ENCODE measurements at places on chromosomes 6 and 20.

DNA sequence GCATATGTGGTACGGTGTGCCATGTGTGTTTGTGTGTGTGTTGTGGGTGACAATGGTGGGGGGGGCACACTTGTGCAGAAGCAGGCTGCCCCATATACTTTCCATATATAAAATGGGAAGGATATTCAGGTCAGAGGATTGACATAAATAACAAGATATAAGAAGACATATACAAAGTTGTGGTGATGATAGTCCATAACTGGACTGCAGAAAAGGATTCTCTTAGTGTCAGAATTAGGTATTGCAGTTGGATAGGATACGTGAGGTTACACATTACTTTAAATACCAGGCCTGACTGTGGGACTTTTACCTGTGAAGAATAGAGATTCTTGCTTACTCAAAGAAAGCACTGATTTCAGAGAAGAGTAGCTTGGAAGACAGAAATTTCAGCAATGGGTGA lies 1260.3 kb downstream of the EPHA7 start:
- no peak for DNase-seq

GRCh38 chr6:15265787-15266186 lies 19.9 kb downstream of the JARID2 start:
- DNase-seq, result no peak

GRCh38 chr6:118677193-118677592 lies 25.8 kb upstream of the CEP85L start:
- no peak for DNase-seq

GRCh38 chr20:25071734-25072133 lies 10.2 kb downstream of the VSX1 start:
- DNase-seq, result no peak

DNA sequence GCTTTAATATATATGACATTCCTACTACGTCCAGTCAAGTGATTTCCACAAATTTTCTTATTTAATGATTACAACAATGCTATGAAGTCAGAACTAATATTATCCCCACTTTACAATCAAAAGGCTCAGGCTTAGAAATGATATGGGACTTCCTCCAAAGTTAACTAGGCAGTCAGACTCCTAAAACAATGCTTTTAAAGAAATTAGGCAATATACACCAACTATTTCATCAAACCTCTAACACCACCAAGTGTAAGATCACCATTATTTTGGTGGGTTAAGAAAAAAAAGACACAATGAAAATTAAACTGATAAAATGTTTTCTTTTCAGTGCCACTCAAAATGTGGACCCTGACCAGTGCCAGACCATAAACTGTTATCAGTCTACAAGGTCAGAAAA lies 256.1 kb upstream of the RUNX2 start:
- DNase-seq, result no peak

DNA sequence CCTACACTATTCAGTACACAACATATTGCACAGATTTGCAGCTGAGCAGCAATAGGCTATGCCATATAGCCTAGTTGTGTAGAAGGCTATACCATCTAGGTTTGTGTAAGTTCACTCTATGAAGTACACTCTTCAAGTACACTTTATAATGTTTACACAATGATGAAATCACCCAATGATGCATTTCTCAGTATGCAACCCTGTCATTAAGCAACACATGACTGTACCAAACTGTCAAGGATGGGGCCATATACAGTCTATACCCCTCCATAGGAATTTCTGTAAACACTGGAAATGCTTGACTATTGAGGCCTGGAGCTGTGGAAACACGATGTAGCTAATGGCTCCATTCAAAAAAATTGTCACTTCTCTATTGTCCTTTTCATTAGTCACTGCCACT lies 535.4 kb downstream of the EPM2A start:
- DNase-seq, result no peak

- no peak for DNase-seq
These were observed 2.1 kb upstream of the LAMA5 start for GRCh38 chr20:62368976-62369814.

DNA sequence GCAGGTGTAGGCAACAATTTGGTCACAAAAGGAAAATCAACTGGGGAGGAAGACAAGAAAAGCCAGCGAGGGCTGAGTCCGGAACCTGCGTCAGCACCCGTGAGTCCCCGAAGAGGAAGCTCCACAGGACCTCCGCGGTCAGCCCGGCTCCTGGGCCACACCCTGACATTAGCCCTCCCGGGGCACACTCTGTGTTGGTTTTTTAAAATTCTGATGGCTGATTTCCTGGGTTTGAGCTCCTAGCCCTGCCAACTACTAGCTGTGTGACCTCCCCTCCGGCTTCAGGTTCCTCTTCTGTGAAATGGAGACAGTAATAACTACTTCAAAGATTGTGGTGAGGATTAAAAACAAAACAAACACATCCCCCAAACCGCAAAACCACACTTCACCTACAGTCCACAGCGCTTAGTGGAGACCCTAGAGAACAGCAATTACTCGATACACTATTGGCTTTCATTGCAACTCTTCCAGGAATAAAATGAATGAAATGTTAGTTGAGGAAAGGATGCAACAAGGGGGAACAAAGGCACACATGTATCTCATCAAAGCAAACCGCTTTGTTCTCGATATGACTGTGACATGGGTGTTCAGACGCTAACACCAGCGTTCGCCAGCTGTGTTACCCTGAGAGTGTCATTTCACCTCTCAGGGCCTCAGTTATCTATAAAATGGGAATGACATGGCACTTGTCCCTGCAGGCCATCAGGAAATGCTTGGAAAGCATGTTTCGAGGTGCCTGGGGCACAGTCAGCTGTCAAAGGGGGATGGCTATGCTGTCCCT lies 985 bp downstream of the ZBP1 start:
- DNase-seq, result peak; percentile 69

DNA sequence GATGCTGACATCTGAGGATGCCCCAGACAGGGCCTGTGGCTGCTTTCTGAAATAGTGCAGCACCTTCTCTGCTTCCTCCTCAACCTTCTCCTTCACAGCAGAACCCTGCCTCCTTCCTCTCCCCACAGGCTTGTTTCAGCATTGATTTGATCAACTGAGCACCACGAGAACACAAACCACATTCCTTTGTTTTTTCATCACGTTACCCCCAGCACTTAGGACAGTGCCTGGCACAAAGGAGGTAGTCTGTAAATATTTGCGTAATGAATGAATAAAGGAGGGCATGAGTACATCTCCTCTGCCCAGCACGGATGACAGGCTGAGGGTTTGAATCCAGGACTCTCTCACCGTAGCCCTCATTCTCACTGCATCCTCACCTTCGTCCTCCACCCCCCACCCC lies 21.3 kb upstream of the WFDC2 start:
- no peak for DNase-seq

DNA sequence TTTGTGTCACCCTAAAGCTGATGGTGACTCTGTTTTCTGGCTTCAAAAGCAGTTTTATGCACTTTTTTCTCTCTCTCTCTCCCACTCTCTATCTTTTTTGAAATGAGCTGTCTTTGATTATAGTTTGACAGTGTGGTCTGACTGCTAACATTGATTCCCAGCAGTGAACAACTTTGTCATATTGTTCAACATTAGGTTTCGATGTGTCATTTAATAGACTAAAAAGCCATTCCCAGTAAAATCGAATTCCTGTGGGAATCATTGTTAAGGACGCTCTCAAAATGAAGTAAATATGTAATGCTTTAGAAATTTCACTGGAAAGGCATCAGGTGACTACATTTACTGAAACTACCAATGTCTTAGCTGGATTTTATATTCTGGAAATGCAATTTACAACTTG lies 69.9 kb upstream of the FLRT3 start:
- no peak for DNase-seq

GRCh38 chr6:109121411-109121810 lies 26.1 kb downstream of the CEP57L1 start:
- no peak for DNase-seq

DNA sequence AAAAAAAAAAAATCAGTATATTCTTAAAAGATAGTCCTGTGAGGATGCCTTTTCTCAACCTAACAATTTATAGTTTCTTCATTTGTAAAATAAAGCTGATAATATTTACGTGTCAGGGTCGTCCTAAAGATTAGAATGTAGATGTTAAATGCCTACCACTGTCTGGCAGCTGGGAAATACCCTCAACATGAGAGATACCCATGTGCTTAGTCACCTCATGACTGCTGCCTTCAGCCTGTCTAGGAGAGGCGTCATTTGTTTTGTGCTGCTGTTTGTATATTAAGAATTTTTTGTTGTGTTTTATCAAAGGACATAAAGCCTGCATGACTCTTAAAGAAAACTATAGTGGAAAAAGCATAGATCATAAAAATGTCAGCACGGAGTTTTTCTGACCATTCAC lies 9.5 kb downstream of the FAM120B start:
- DNase-seq, result no peak

- DNase-seq, result no peak
These were observed 60.3 kb downstream of the RSPO3 start for GRCh38 chr6:127178746-127179145.

- no peak for DNase-seq
These were observed 247.8 kb upstream of the TCF21 start for GRCh38 chr6:133641104-133641503.

DNA sequence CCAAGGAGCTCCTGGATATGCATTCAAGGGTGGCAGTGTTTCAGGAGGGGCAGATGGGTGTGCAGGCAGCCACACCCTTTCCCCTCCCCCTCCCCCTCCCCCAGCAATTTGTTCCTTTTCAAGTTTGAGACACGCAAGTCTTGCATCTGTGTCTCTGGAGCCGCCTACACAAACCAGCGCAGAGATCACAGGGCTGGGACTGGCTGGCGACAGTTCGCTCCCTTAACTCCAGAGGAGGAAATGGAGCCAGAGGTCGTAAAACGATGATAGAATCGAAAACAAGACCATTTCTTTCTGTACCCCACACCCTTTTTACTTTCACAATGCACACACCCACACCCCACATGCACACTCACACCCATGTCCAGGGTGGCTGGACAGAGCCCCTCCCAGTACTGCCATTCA lies 163.1 kb downstream of the LY86 start:
- DNase-seq, result no peak

DNA sequence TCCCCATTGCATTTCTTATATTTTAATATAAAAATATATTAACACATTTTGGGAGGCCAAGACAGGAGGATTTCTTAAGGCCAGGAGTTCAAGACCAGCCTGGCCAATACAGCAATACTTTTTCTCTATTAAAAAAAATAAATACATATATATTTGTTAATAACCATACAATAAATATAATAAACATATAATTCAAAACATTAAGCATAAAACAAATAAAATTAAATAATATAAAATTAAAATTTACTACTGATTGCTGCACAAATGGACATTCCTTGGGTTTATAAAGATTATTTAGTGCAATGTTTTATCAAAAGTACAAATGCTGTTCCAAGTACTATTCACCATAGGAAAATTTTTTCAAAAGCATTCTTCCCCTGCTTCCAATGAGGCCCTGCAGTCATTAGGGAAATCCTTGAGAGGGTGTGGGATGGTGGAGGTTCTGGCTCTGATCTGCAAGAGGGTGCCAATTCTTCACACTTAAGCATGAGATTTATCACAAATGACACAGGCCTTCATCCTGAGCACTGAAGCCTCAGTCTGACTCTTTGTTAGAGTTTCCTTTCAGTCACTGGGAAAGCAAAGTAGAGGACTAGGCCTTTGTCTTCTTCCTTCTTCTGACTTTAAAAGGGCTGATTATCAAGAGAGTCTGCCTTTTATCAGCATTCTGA lies 596.7 kb downstream of the EPM2A start:
- DNase-seq, result no peak

DNA sequence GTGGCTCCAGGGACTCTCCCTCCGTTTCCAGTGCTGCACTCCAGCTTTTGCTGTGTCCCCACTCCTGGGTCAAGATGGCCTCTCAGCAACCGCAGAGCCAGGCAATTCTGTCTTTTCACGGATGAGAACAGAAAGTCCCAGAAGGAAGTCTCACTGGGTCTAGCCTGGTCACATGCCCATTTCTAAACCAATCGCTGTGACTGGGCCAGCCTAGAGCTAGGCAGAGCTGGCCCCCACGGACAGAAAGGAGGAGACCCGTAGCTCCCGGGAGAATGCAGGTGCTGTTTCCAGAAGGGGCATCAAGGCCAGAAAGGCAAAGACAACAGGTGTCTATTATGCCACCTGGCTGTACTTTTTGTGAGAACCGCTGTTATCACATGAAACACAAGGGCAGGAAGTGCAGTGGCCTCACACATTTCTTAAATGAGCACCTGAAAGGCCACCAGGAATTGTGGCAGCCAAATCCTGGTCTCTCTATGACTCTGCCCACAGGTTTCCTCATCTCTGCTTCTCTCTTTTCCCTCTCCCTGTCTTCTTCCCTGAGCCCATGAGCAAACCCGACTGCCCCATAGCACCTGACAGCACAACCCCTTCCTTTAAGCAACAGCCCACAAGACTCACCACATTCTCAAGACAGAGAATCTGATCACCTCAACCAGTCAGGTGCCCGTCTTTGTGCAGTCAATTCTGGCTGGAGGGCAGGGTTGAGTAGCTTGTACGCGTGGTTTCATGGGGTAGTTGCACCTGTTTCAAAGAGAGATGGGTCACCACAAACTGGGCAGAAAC lies 37.1 kb upstream of the B4GALT5 start:
- no peak for DNase-seq

DNA sequence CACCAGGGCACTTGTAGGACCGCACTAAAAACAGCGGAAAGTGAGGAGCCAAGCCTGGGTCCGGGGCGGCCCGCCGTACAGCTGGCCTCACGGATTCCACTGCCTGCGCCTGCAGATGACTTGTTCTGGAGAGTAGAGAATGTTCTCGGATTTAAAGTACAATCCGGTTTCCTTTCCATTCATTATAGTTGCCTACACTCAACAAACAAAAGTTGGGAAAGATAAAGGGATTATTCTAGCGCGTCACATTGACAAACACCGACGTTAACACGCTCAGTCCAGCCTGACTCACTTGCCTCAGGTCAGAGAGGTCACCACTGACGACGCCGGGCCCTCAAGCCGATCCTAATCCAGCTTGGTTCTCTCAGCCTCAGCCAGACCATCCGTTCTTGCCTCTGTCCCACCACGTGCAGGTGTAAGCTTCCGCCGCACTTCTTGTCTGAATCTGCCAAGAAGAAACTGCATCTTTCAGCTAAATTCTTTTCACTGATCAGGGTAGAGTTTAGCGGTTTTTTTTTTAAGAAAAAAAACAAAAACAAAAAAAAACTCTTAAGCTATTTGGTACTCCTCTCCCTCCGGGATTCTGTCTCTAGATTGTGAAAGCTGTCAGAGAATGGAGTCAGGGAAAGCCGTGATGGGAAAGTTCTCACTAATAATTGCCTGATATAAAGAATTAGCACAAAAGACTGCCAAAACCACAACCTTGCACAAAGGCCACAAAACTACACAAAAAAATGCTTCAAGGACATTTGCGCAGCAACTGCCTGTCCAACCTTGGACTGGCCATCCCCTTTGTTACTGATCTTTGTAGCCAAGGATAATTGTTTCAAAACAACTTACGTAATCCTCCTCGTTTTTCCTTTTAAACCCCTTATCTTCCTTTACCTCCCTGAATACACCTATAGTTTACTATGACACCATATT lies 1.1 kb upstream of the PHF10 start:
- DNase-seq, result no peak

GRCh38 chr6:13439644-13440043 lies 47.8 kb downstream of the GFOD1 start:
- DNase-seq, result no peak

- DNase-seq, result peak; percentile 39
These were observed 44.1 kb downstream of the NHSL1 start for GRCh38 chr6:138454981-138455706.

DNA sequence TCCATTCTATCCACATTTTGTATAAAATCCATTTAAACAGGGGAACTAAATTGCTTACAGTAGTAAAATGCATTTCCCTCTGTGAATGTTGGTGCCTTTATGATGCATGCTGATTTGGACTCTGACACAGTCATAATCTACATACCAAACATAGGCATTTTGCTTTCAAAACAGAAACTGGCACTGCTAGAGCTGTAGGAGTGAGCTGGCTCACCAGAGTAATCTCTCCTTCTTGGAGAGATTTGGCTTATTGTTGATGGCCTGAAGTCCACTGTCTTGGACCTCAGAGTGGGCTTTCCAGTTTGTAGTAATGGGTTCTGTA lies 363.2 kb upstream of the FLRT3 start:
- DNase-seq, result no peak
